ENCODE measurements at places on chromosomes 3 and 15.

DNA sequence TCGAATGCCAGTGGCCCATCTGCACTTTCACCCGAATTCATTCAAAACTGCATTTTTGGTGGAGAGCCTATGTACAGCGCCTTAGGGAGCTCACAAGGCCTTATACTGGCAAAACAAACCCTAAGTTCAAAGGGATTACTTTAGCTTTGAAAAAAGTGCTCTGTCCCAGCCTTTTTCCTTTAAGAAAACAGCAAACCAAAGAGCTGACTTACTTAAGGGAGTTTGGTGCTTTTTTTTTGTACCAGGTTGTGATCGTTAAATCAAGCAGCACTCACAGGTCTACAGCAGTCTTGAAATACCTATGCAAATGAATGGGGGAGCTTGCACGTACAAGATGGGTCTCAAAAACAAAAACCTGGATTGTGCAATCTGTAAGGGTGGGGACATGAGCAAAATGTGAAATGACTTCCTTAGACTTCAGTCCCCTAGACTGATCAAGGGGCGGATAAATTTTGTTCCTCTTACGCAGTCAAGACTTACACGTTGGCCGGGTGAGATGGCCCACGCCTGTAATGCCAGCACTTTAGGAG is 11.6 kb upstream of the PIK3CB start:
- DNase-seq, result no peak

DNA sequence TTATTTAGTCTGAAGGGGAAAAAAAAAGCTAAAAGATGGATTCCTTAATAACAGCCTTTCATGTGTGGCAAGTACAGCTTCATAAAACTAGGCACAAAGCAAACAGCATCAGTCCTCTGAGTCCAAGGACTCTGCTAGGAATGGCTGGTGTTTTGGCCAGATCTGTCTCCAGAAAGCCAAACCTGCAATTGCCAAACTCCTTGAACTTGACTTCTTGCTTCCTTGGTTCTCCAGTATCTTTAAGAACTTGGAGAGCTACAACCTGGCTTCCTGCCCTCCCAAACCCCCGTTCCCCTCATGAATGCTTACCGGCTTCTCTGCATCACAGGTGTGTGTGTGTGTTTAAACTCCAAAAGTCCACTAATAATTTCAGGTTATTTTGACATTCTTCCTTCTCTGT is 1.6 kb upstream of the PLOD2 start:
- DNase-seq, result no peak

- DNase-seq, result no peak
These were observed 96.7 kb downstream of the ATP10A start for GRCh38 chr15:25766417-25766816.

DNA sequence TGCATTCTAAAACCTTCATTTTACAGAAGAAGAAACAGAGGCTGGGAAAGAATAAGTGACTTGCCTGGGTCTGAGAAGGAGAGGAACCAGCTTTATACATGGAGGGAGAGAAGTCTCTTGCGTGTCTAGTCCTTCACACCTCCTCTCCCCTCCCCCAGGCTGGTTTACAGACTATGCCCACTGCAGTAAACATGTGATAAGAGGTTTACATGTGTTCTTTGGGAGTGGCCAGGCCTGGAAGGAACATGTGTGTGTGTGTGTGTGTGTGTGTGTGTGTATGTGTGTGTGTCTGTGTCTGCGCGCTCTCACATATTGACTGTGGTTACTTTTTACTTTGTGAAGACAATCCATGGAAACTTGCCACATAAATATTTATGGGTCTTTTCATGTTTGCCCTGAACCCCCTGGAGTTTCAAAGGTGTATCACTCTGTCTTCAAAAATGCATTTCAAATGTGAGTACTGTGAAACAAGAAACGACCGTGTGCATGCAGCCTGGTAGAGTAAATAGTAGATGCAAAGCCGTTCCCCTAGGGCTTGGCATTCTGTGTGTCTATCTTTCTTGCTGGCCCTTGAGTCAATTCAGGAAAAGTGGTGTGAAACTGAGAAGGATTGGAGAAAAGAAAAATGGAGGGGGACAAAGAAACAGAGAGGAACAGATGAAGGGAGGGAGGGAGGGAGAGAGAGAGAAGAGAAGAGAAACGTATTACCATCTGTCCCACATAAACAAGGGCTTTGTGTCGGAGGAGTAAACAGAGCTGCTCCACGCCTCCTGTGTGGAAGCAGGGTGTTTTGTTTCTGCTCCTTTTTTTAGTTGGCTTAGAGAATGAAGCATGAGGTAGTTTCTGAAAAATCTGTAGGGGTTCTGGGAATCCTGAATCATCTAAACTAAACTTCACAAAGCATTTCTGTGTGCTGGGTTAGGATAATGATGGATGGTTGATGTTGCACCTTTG is 51.7 kb downstream of the CLDN11 start:
- DNase-seq, result no peak

GRCh38 chr15:32983679-32984078 is 210.8 kb downstream of the FMN1 start:
- no peak for DNase-seq
